ENCODE measurements at places on chromosomes 16 and 17.
A peak's percentile ranks its signal among the peaks of the same experiment; 100 is the strongest.

DNA sequence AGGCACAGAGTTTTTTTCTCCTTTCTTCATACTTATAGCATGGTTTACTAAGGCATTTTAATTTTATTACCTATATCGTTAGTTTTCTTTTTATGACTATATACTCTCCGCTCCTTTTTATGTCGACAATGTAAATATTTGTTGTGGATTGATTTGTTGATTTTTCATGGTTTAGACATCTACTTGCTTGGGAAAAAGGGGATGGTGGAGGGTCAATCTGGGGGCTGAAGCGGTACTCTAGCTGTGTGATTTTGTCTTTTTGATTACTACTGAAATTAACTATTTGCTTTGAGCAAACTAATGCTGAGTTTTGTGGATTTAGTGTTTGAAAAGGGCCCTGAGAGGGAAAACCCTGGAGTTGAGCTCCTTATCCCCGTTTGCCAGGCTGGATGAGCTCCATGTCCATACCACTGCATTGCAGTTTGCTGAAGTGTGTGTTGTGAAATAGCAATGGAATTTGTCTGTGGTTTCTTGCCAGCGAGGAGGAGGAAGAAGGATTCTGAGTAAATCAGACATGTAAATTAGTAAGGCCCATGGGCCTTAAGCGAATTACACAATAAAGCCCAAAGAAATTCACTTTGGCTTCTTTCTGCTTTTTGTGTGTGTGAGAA is 72.0 kb downstream of the FTO start:
- no peak for DNase-seq

DNA sequence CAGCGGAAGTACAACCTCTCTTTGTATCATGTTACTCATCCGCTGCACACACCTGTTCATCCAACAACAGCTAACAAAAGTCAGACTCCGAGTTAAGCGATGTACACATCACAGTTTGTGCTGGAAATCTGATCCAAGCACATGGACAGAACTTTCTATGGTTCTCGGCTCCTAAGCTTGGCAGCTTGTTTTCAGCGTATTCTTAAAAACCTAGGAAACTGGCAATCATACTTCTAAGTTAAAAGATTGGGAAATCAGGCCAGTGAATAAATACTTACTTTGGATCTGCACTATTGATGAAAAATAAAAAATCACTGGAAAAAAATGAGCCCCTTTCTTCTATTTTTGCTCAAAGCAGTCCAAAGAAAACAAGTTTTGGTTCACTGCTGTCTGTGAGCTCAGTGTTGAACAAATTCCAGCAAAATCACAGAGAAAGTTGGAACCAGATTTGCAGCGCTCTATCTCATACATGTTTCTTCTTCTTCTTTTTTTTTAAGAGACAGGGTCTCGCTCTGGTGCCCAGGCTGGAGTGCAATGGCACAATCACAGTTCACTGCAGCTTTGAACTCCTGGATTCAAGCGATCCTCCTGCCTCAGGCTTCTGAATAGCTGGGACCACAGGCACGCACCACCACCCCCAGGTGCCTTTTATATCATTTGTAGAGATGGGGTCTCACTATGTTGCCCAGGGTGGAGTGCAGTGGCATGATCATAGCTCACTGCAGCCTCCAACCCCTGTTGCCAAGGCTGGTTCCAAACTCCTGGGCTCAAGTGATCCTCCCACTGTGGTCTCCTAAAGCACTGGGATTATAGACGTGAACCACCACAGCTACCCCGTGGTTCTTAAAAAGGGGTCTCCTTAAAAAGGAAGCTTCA is 71.6 kb upstream of the CREBBP start:
- peak; percentile 68 for DNase-seq

- peak; percentile 80 for DNase-seq
Measured at GRCh38 chr17:28743243-28744103, at the start of gene TRAF4. TRAF4 (plus strand) TSS chr17:28744011; CDS start chr17:28744113, 102 bp downstream.

GRCh38 chr16:49491771-49492761 is 118.5 kb downstream of the C16orf78 start:
- DNase-seq: peak; percentile 81

DNA sequence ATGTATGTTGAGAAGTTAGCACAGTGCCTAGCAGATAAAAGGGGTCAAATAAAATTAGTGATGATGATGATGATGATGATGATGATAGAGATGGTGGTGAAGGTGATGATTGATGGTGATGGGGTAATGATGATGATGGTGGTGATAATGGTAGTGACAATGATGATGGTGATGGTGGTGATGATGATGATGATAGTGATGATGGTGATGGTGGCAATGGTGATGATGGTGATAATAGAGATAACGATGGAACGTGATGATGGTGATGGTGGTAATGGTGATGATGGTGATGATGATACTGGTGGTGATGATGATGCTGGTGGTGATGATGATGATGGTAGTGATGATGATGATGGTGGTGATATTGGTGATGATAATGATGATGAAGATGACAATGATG is 223.7 kb downstream of the FOXL1 start:
- no peak for DNase-seq

- no peak for DNase-seq
Measured at GRCh38 chr17:30520882-30521281, 43.7 kb downstream of the GOSR1 start.

GRCh38 chr17:42233156-42233555 is 38.9 kb upstream of the GHDC start:
- no peak for DNase-seq

DNA sequence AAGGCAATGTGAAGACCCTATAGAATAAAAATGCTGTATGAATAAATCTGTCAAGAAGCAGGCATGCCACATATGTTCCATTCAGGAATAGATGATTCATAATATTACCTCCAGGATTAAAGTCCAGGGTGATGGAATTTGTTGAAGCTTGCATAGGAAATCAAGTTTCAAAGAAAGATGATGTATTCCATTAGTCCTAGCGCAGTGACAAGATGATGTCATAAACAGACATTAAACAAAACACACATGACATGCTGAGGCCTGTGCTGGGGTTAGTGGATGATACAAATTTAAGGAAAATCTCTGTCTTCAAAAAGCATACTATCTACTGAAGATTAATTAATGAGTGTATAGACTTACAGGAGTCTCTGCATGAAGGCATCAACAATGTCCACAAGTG is 1025.2 kb downstream of the CDH11 start:
- no peak for DNase-seq

- no peak for DNase-seq
Measured at GRCh38 chr16:860891-861290, 60.4 kb upstream of the GNG13 start.

GRCh38 chr16:23174622-23175021 is 7.9 kb upstream of the SCNN1G start:
- DNase-seq: no peak

GRCh38 chr17:15247891-15248529 is 17.1 kb downstream of the PMP22 start:
- DNase-seq: no peak

DNA sequence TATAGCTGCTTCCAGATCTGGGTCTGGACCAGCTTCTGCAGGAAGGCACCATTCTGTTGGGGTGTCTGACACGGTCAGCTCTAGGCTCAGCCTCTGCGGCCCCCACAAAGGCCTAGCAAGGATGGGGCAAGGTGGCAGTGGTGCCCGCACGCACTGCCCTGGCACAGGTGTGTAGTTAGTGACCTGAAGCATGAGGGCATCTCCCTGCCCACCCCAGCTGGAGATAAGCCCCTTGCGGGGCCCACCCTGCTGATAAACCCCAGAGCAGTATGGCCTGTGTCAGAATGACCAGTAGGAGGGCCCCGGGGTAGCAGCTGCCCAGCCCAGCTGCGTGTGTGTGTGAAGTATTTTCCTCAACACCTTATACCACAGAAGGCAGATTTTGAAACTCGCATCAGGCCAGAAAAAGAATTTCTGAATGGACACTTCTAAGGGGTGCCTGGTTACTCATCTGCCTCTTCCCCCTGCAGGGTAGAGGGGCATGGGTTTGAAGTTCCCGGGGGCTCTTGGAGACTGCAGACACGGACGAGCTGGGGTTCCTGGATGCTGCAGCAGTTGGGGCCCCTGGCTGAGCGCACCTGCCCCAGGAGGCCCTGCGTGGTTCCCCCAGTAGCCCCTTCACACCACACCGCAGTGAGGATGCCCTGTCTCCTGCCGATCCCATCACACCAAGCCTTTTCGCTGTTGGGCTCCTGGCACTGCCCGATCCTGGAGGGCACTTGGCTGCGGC is 4.5 kb downstream of the ARHGDIA start:
- DNase-seq: peak; percentile 54

DNA sequence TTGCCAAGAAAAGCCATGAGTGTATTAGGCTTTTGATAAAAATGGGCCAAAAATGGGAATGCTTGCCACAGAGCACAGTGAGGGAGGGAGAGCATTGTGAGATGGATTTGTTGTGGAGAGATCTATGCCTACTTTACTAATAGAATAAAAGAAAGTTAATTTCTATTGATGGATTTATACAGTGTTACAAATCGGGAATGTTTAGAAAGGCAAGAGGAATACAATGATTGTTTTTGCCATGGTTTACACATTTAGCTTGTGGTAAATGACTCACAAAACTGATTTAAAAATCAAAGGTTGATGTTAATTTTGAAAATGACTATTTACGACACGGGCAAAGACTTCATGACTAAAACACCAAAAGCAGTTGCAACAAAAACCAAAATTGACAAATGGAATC is 16.6 kb downstream of the CCL4 start:
- no peak for DNase-seq

DNA sequence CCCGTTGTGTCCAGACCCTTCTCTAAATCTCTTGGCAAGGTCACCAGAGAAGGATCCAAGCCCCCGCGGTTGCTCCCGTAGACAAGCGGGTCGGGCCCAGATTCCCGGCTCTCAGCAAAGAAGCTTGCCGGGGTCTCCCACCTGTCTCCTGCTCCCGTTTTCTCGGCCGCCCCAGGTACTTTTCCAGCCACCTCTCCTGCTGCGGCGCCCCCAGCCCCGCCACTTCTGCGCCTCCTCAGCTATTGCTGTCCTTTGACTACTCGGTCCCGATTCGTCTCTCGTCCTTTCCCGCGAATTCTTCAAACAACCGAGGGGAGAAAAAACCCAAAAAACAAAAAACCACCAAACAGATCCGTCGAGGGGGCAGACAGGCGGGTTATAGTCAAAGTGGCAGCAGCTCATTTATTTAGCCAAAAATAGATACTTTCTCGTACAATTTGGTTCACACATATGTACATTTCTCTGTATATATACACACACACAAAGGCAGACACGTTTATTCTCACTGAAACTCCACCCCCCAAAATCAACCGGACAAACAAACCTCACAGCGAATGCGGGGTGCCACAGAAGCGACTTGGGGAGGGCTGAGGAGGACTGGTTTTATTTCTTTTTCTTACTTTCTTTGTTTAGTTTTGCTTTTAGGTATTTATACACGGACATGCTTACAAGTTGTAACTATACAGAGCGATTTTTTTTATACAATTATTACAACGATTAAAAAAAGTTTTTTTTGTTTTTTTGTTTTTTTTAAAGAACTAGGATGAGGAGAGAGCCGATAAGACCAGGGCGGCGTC is 3.5 kb downstream of the IRX3 start:
- DNase-seq: no peak

DNA sequence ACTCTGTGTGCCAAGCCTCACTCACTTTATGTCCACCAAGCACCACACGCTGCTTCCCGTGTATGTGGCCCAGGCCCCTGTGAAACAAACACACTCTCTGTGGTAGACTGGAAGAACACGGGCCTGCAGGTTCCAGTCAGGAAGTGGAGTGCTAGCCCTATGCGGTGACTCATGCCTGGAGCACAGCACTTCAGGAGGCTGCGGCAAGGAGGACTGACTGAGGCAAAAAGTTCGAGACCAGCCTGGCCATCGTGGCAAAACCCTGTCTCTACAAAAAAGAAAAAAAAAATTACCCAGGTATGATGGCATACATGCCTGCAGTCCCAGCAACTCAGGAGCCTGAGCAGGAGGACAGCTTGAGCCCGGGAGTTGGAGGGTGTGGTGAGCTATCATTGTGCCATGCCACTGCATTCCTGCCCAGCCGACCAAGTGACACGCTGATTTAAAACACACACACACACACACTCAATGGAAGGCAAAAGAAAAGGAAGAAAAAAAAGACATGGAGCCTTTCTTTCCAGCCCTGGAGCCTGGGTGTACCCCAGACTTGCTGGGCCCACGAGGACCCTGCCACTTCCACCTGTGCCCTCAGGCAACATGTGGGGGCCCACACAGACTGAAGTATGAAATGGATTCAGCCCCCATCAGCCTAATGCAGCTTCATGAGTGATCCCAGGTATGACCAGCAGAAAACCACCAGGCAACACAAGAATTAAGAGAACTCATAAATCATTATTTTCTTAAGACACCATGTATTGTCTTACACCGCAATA is 126.6 kb downstream of the ANKRD11 start:
- no peak for DNase-seq

DNA sequence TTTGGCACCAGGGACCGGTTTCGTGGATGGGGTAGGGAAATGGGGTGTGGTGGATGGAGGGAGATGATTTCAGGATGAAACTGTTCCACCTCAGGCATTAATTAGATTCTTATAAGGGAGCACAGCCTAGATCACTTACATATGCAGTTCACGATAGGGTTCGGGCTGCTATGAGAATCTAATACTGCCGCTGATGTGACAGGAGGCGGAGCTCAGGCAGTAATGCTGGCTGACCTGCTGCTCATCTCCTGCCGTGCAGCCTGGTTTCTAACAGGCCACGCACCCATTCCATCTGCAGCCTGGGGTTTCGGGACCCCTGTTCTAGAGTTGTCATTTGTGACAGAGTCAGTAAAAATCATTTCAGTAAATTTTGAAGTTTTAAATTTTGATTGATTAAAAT is 99.7 kb downstream of the CHD9 start:
- DNase-seq: peak; percentile 72

- DNase-seq: no peak
Measured at GRCh38 chr17:19336938-19337711, 25.4 kb downstream of the B9D1 start.

GRCh38 chr16:28125592-28125991 is 62.1 kb upstream of the GSG1L start:
- no peak for DNase-seq

GRCh38 chr16:18832006-18832405 is 30.7 kb upstream of the ARL6IP1 start:
- DNase-seq: no peak

Data from NCI-H524 (cell line).